Fibroblast of villous mesenchyme (primary cell): ENCODE measurements at places on chromosomes 12 and 14.

GRCh38 chr12:121894633-121895032 is 6.0 kb downstream of the PSMD9 start:
- peak; percentile 58 for DNase-seq

GRCh38 chr12:127790376-127790775 is 476.6 kb upstream of the TMEM132C start:
- DNase-seq = no peak

- DNase-seq = peak; percentile 21
Measured at GRCh38 chr14:32201816-32202490, at the start of gene RNU6-7. Gene RNU6-7 (plus strand): TSS chr14:32202045.

- peak; percentile 87 for DNase-seq
Measured at GRCh38 chr12:112419297-112420133, 768 bp downstream of the PTPN11 start.

- no peak for DNase-seq
Measured at GRCh38 chr12:108995370-108995992, 25.4 kb downstream of the SVOP start.

DNA sequence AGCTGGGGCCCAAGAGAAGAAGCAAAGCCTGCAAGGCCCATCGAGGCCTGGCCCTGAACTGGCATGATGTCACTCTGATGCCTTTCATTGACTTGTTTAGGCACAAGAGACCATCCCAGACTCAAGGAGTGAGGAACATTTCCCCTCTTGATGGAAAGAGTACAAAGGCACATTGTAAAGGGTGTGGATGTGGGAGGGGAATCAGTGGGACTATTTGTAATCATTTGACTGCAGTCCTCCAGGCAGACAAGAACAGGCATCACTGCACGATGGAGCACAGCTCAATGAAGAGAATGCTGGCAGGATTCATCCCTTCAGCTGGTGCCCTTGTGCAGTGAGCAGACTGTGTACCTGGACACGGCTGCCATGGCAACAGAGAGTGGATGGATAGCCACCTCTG is 87.9 kb downstream of the LGMN start:
- no peak for DNase-seq

DNA sequence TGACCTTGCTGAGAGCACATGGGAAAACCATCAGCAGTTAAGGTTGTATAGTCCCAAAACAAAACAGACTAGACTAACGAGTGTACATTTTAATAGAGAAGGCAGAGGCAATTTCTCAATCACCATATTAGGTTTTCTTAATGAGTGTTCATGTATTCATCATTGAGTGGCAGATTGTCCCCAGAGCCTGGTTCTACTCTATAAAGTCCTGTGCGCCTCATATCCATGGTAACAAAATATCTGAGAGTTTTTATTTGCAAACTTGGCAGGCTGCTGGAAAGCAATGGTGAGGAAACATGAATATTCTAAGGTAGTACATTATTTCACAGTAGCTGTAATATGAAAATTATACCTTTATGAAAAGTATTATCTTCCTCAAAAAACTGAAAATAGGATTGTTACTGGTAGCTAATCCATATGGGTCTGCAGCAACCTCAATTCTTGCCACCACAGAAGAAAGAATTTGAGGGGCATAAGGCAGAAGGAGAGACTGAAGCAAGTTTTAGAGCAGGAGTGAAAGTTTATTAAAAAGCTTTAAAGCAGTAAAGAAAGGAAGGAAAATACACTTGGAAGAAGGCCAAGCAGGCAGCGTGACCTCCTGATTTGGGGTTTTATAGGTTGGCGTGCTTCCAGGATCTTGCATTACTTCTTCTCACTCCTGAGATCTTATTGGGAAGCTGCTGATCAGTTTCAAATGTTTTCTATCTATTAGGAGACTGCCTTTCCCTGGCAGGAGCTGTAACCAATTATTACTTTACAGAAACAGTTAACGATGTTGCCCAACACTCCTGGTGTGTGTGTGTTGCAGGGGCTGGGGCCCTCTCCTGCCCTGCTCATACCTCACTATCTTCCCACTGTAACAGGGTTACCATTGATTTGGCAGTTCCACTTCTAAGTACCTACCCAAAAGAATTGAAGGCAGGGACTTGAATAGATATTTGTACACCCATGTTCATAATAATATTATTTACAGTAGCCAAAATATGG is 154.0 kb upstream of the NUDT4 start:
- DNase-seq = peak; percentile 41

GRCh38 chr12:2353281-2353680 is 300.5 kb downstream of the CACNA1C start:
- no peak for DNase-seq

- no peak for DNase-seq
Measured at GRCh38 chr14:60974090-60974651, 6.7 kb downstream of the TRMT5 start.

DNA sequence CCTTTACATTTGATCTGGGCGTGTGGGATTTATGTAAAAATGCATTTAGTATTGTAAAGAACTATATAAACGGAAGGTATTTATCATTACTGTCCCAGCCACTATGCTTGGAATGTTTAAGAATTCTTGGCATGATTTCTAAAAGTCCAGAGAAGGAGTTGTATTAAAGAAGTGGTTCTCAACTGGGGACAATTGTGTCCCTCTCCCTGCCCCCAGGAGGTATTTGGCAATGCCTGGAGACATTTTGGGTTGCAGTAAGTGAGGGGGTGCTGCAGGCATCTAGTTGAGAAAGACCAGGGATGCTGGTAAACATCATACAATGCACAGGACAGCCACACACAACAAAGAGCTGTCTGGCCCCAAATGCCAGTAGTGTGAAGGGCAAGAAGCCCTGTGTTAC is 7.2 kb downstream of the SLC38A1 start:
- no peak for DNase-seq

DNA sequence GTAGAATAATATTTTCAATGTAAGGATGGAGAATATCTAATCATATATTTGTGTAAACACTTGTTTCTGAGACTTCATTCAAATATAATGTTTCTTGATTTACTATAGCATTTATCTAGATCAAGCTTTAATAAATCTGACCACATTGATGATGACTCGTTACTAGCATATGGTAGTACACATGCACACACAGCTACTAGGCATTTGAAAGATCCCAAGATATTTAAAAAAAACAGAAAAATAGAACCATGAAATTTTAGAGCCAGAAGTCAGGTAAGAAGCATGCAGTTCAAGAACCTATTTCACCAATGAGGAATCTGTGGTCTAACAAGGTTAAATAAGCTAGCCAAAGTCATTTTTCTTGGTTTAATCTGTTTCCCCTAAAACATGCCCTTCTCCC is 32.0 kb downstream of the DCP1B start:
- peak; percentile 57 for DNase-seq

DNA sequence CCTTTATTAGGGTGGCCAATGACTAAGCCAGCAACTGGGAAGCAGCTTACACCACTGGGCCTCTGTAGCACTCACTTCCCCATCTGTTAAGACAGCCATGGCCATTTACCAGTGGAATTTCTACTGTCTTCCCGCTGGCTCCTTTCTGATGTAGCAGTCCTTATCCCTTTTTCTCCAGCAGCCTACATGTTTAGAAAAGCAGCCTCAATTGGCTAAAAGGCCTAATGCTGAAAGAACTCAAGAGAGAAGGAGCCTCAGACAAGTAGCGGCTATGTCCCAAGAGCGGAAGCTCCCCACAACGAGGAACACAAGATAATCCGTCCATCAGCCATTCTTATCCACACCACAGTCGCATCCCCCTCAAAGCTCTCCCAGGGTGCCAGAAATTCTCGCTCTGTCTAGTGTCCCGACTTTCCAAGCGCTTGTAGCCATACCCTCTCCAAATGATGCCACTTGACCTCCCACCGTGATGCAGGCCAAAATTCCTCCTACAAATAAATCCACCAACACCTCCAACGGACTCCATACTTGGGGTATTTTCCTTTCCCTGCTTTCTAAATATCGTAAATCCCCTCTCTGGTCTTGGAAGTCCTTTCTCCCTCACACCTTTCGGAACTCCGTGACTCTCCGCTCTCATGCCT is 624 bp downstream of the M6PR start:
- DNase-seq = peak; percentile 58

- DNase-seq = no peak
Measured at GRCh38 chr14:22544881-22545420, 44.1 kb downstream of the DAD1 start.

GRCh38 chr12:25861226-25861625 is 97.3 kb upstream of the RASSF8 start:
- DNase-seq = no peak

- no peak for DNase-seq
Measured at GRCh38 chr14:93533437-93533836, 102.7 kb downstream of the UNC79 start.

DNA sequence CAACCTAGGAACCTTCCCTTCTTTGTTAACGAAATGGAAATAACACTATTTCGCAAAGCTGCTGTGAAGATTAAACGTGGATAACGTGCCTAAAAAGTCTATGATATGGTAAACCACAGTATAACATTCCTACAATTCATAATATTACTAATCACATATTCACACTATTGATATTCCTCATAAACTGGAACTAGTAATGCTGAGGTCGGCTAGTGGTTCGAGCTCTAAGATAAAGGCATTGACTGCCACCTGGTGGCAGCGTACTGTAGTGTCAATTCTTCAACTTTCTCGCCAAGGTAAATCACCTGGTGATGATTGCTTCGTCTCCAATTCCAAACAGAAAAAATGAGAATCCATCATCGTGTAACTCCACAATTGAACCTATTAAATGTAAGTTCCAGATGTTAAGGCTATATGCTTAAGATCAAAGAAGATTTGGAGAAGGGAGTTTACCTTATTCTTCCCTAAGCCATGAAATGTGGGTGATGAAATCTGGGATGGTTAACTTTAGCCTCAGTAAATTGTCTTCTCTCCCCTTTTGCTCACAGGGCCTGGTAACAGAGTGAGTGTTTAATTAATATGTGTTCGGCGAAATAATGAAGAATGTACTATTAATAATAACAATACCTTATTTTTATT is 197.5 kb upstream of the TMEM132C start:
- peak; percentile 65 for DNase-seq

DNA sequence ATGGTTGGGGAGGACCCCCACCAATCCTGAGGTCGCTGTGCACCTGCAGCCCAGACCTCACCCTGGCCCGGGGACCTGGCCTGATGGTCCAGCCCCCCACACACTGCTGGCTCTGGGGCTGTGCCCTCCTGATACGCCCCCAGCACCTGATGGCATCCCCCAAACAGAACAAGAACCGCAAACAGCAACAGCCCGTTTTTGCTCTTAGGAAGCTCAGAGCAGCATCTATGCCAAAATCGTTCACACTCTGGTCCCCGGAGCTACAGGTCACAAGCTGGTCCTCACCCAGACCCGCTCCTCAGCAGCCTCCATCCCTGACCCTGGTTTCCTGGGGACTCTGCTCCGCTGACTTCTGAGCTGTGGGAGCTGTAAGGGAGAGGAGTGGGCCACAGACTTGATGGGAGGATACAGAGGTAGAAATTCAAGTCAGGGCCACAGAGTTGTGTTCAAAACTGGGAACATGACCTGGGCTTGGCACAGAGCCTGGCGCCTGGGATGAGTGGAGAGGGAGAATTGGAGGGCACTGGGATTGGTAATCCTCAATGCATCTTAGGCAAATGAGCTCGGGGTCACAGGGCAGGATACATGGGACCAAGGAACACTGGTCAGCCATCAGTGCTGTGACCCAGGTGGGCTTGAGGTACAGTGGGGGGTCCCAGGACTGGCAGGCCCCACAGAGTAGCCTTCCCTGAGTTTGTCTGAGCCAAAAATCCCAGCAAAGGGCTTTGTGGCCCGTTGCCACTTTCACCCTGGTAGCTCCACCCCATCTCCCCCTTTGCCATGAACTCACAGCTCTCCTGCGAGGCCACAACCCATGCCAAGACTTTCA is 170.9 kb upstream of the RTL1 start:
- no peak for DNase-seq

DNA sequence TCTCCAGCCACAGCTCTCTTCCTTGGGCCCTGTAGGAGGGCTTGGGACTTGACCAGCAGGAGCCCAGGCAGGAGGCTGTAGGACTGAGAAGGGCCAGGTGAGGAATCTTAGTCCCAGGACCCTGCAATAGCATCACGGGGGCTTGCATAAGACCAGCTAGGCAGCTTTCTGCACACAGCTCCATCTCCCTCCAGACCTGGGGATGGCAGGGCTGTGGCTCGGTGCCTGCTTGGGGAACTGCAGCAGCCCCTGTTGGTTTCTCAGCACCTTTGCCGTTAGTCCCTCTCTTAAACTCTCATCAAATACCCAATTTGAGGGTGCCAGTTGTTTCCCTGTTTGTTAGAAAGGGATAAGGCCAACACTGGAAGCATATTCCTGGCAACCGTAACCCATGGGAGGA is 14.3 kb downstream of the DIO3 start:
- no peak for DNase-seq

DNA sequence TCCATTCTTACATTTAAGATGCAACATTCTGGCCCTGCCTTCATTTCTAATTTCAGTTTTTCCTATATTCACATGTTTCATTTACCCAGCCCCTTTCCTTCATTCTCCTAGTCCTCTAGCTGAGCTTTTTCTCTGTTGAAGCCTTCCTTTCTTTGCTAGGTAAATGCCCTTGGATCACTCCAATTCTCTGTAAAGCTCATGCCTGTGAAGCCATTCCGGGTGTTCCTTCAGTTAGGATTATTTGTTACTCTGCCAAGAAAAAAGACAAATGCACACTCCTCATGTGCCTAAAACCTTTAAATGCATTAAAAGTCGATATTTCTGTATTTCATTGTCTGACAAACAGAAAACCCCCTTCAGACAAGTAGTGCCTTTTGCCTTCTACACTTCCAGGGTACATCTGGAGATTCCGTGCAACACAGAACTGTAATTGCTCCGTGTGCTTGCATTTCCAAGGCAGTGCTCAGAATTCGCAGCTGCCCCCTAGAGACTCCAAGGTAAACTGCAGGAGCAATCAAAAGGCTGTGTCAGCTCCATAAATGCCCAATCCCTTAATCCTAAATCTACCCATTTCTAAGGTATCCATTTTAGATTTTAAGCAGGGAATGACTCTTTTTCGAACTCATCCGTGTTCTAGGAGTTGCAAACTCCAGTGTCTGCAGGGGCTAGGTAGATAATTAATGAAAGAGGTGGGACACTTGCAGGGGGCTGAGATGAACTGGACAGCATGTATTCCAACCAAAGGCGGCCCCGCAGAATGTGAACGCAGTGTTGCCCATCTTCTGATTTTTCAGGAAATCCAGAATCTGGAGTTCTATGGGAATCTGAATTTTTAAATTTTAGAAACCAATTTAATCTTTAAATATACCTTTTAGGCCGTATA is 320.2 kb downstream of the GRIN2B start:
- DNase-seq = peak; percentile 57

- DNase-seq = no peak
Measured at GRCh38 chr12:121238604-121239350, 28.8 kb downstream of the P2RX4 start.

- no peak for DNase-seq
Measured at GRCh38 chr12:49366096-49366651, 1.1 kb upstream of the SPATS2 start.
